ENCODE measurements at places on chromosomes 3 and 15.
A peak's percentile ranks its signal among the peaks of the same experiment; 100 is the strongest.

- no peak for DNase-seq
These were observed 25.4 kb downstream of the PHLDB2 start for GRCh38 chr3:111884411-111885018.

- peak; percentile 26 for DNase-seq
These were observed 155.7 kb downstream of the SLCO3A1 start for GRCh38 chr15:92009162-92009561.

GRCh38 chr15:36481156-36481555 is 98.3 kb upstream of the CDIN1 start:
- no peak for DNase-seq

DNA sequence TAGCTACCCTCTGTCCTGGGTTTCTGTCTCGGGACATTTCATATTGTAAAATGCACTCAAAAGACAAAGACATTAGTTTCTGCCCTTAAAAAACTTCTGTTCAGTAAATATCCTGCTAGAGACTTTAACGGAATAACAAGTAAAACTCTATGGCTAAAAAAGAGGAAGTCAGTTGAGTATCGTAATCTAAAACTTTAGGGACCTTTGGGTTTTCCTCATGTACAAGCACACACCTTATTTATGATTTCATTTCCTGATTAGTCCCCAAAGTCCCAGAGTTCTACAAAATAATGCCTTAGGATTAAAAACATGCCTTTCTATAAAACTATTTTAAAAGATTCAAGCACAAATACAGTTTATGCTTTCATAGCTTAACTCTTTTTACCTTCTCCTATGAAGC is 585.9 kb downstream of the UNC13C start:
- no peak for DNase-seq

DNA sequence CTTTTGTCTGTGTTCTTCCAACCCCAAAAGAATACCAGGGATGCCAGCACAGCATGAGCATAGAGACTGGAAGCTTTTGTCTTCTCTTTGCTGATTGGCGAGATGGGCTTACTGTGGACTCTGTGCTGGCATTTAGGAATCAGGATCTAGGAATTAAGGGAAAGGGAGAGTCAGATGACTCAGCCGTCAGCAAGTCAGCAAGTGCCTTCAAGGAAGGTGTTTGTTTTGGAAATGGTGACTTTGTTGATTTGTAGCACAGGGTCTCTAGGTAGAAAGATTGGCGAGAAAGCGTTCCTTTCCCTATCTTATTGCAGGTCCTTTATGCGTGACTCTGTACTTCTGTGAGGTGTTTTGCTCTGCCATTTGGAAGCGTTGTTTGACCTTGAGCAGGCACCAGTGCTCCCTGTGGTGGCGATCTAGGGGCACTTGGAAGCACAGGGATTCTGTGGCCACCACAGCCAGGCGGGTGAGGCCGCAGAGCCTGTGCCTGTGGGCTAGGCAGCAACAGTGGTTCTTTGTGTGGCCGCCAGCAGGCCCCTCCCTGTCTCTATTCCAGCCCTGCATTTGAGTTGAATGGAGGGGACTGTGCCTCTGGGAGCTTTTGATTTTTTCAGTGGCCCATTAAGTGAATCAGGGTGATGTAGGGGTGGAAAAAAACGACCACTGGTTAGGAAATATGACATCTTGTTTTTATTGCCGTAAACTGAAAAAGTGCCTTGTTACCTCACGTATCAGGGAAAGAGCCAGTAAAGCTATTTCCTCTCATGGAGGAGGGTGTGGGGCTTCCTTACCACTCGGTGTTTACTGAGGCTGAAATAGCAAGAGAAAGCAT is 19.0 kb downstream of the FAN1 start:
- DNase-seq, result no peak

GRCh38 chr15:22903427-22903826 is 65.0 kb downstream of the NIPA2 start:
- no peak for DNase-seq

GRCh38 chr15:98667521-98668179 is 19.3 kb downstream of the IGF1R start:
- no peak for DNase-seq

DNA sequence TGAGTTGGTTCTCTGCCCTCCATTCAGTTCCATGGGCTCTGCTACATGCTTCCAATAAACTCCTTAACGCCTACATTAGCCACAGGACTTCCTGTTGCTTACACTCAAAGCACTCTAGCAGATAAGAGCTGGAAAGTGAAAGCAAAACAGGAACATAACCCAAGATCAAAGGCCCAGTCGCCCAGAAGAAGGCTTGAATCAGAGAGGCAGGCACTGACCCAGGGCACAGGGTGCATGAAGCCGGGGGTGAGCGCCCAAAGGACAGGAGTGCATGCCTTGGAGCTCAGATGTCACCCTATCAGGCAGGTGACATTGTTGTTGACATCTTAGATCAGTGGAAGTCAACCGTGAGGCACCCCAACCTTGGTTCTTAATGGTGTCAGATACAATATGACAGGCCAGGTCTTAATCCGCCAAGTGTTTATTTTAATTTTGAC is 235.1 kb downstream of the UACA start:
- peak; percentile 54 for DNase-seq

DNA sequence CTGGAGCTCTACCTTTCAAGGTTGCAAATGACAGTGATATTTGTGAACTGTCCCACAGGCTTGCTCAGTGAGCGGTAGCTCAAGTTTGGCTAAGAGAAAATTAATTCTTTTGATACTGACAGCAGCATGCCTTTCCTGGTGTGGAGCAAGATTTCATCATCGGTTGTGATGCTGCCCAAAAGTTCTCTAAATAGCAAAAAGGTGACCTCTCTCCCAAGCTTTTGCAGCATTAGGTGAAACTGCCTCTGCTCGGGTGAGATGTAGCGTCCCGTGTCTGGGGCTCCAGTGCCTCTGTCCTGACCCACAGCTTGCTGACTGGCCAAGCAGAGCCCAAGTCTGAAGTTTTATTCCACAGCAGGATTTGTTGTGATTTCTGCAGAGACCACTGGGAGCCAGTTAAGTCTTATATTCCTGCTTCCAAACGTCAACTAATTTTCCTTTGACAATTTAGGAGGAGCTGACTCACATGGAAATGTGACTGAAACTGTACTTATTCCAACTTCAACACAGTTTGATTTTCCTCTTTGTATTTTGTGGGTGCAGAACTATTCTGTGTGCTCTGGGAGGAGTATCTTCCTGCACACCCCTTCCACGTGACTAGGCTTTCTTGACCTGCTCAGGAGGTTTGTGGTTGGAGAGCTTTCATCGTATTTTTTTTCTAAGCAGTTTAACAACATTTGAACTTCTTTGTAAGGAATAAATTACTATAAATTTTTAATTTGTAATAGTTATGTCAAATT is 5.9 kb downstream of the SYNM start:
- DNase-seq, result no peak

DNA sequence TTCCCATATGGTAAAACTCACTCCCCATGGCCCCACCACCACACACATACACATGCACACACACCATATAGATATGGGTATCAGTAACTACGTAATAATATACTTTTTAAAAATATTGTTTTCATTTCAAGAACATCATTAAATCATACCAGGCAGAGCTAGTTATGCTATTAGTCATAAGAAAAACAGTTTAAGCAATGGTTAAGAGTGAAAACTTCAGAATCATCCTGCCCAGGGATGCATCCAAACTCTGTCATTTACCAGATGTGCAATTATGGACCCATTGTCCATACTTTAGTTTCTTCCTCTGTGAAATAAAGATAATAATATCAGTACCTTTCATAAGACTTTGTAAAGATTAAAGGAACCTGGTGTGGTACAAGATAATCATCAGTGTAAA is 608.3 kb downstream of the RBMS3 start:
- DNase-seq, result no peak

- no peak for DNase-seq
These were observed 38.6 kb downstream of the DENND6A start for GRCh38 chr3:57654267-57654666.

GRCh38 chr3:120544361-120544760 is 51.8 kb upstream of the NDUFB4 start:
- DNase-seq, result no peak

GRCh38 chr15:85000189-85000864 is 18.7 kb downstream of the PDE8A start:
- no peak for DNase-seq

DNA sequence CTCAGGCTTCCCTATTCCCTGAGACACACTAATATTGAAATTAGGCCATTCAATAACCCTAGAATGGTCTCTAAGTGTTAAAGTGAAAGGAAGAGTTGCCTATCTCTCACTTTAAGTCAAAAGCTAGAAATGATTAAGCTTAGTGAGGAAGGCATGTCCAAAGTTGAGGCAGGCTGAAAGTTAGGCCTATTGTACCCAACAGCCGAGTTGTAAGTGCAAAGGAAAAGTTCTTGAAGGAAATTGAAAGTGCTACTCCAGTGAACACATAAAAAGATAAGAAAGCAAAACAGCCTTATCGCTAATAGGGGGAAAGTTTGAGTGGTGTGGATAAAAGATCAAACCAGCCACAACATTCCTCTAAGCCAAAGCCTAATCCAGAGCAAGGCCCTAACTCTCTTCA is 117.9 kb upstream of the SPATA12 start:
- no peak for DNase-seq

GRCh38 chr3:193446965-193447602 is 68.5 kb upstream of the ATP13A5 start:
- DNase-seq, result no peak

GRCh38 chr3:123202451-123202850 is 708 bp downstream of the SEC22A start:
- DNase-seq, result peak; percentile 5

DNA sequence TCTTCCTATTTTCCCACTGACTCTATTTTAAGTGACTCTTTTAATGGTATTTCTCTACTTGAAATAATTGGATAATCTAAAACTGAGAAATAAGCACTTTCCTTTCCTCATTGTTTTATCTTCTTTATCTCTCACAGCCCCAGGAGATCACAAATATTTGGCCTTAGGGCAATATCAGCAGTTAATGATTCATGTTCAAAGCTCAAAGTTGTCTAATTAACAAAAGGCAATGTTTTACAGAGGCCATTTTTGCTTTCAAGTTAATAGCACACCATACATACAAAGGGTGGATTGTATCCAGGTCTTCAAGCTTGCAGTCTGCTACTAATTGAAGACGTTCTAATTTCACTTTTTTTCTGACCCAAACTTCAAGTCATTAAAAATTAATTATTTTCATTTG is 120.1 kb downstream of the LRRN1 start:
- DNase-seq, result no peak

DNA sequence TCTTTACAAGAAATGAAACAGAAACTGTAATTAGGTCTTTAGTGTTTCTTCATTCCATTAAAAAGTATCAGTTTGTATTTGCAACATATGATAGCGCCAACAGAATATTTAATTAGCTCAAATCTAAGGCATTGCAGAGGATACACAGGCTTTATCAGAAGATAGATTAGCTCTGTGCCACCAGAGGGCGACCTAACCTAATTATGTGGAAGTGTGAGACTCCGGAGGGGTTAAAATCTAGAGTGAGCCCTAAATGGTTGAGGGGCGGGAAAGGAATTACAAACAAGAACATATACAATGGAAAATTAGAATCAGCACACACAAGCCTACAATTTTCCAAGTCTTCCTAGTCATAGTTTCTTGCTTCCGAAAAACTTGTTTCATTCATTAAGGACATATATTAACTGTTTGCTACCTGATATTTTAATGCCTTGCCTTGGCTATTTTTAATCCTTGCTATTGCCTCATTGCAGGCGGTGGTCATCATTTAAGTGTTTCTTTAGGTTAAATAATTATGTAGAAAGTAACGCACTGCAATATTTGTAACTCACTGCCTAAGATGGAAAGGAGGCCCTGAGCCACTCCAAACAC is 18.0 kb upstream of the RYR3 start:
- DNase-seq, result peak; percentile 66

DNA sequence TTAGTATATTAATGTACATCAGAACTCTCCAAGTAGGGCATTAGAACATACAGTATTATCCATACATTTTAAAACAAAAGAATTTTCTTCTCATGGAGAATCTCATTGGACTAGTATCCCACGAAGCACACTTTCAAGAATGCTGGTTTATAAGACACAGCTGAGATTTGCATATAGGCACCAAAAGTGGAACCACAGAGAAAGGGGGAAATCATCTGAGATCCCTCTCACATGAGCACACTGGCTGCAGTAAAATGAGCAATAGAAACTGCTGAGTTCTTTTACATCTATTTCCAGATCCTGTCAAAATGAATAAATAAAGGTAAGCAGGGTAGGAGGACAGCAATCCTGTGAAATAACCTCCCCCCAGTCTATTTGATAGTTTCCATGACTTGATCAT is 665.3 kb downstream of the FHIT start:
- no peak for DNase-seq

DNA sequence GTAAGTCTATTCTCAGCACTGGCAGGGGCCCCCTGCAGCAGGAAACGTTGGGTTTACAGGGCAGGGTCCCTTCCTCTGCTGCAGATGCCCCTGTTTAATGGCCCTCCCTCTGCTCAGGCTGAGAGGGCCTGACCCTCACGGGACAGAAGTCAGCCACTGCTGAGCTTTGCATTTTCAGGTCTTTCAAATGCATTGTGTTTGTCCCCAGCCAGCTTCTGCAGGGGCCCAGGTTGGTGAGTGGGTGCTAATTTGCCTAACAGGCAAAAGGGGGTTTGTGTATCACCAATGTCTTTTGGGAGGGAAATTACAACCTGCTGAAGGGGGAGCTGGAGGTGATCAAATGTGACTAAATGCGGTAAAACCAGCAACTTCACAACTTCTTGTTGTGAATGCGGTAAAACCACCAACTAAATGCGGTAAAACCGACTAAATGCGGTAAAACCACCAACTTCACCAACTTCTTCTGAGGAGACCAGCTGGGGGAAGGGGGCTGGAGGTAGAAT is 44.8 kb upstream of the UBE2E1 start:
- DNase-seq, result peak; percentile 16

DNA sequence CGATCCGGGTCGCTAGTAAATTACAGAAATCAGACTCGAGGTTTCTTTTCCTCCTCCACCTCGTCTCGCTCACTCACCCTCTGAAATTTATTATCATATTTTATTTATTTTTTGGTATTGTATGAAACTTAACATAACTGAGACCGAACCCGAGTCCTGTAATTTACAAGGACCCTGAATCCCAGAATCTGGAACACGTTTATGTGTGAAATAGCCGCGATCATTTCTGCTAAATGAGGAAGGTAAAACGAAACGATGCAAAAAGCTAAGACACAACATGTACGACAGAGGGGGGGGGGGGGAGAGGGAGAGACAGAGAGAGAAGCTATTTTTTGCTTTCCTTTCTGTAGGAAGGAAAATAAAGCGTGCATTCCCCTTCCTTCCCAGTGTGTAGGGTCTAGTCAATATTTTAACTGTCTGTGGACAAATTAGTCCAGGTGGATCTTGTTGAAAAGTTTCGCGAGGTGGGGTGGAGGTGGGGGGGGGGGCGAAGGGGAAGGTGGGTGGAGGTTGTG is 1.6 kb downstream of the BBX start:
- DNase-seq, result no peak

- DNase-seq, result no peak
These were observed 61.0 kb downstream of the C3orf80 start for GRCh38 chr3:160286231-160286630.

DNA sequence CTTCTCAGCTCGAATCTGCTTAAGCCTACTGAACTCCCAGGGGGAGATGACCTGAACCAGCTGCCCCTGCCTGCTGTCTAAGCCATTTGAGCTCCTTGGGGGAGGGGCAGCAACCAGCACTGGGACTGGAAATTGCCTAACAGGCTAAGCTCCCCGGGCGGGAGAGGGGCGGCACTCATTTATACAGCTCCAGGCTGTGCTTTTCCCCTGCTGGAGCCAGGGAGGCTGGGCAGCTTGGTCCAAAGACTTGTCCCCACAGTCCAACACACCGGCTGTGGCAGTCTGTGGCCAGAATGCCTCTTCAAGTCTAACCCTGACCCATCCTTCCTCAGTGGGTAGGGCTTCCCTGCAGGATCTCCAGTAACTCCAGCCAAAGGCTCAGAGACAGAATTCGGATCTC is 1241.5 kb downstream of the ROBO2 start:
- no peak for DNase-seq

All from activated CD4-positive, alpha-beta T cell treated with anti-CD3 and anti-CD28 coated beads, Interleukin-2, amount 50 U/mL, for 48 hours (primary cell).